NCI-H446 (cell line): ENCODE measurements at places on chromosomes 7 and 10.

DNA sequence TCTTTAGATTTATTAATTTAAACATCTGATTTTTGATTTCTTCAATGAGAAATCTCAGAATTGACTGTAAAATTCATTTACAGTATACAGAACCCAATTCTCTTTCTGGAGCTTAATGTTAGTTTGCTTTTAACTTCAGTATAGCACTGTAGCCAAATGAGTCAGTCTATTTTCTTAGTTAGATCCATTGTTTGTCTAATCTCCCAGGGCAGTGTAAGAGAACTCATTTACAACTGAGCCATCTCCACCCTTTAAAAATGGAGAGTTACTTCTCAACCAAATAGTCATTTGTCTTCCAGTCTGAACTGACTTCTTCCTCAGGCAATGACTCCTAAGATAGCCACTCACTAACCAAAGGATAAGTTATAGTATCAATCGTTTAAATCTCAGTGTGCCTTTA, 3.0 kb upstream of the WNT2 start:
- no peak for DNase-seq

DNA sequence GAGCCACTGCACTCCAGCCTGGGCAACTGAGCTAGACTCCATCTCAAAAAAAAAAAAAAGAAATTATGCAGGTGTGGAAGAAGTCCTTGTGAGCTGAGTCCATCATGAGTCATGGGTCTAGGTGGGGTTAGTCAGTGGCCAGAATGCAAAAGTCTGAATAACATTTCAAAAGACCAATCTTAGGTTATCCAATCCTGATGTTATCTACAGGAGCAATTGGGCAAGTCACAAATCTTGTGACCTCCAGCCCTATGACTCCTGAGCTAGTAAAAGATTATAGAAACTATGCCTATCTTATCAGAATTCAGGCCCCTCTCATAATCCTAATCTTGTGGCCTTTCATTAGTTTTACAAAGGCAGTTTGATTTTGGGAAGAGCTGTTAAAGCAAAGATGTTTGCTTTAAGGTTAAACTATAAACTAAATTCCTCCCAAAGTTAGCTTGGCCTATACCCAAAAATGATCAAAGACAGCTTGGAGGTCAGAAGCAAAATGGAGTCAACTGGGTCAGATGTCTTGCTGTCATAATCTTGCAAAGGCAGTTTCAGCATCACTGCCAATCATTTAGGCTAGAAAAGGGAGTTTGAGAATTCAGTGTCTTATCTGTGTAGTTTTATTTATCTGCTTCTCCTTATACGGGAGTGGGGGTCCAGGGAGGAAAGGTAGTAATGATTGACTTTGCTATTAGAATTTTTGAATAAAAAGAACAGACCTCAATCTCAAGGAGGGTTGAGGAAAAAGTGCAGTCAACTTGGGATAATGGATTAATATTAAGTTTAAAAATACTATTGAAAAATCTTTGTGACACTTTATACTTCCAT, 71.2 kb upstream of the TRIM24 start:
- no peak for DNase-seq

DNA sequence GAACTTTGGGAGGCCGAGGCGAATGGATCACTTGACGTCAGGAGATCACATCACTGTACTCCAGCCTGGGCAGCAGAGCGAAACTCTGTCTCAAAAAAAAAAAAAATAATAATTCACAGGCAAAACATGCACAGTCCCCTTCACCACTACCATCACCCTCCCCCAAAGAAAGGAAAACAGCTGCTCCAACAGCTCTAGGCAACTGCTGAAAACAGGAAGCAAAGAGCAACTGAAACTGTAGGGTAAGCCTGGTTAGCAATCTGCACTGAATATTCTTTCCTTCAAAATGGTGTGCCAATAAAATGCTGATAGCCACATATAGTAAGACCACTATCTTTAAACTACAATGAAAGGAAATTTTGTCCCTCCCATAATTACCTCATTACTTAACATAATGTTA, 11.8 kb downstream of the NT5C2 start:
- no peak for DNase-seq

DNA sequence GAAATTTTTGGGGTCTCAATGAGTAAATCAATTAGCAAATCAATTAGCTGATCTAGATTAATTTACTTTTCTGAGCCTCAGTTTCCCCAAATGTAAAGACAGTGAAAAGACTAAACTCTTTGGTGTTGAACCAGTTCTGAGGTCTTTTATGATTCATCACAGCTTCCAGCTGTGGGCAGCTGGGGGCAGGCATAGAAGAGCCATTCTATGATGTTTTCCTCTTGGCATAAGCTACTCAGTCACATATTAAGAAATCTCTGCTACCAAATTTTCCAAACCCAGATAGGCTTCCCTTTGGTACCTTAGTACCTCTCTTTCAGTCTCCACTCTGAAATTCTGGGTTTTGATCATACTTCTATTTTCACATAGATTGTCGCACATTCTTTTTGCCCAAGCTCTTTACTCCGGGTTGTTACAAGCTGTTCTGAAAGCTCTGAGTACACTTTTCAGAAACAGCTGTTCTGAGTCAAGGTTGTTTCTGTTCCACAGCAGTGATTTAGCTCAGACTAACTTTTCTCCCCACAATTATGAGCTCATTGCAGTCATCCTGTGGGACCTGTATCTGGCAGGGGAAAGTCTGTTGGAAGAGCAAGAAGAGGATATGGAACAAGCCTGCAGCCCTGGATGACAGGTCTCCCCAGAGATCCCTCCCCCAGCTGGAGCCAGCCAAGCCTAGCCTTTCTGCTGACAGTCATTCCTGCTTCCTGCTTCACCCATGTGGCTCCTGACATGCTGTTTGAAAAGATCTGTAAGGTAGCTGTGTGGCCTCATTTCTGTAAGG, 599.6 kb upstream of the GHITM start:
- DNase-seq = no peak

DNA sequence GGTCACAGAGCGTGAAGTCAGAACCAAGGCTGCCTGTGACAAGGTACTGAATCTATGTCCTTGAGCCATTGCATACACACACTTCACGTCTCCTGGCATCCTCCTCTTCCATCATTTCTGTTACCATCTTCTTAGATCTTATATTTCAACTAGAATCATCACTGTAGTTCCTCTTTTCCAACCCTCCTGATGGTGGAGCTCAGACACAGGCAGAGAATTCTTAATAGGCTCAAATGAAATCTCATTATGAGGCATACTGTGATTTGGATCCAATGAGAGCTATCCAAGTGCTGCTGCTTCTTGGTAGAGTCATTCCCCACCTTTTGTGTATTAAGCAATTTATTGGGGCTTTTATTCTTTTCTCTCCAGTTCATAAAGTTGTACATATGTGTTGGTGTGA, 113.2 kb downstream of the CALCR start:
- DNase-seq = no peak

DNA sequence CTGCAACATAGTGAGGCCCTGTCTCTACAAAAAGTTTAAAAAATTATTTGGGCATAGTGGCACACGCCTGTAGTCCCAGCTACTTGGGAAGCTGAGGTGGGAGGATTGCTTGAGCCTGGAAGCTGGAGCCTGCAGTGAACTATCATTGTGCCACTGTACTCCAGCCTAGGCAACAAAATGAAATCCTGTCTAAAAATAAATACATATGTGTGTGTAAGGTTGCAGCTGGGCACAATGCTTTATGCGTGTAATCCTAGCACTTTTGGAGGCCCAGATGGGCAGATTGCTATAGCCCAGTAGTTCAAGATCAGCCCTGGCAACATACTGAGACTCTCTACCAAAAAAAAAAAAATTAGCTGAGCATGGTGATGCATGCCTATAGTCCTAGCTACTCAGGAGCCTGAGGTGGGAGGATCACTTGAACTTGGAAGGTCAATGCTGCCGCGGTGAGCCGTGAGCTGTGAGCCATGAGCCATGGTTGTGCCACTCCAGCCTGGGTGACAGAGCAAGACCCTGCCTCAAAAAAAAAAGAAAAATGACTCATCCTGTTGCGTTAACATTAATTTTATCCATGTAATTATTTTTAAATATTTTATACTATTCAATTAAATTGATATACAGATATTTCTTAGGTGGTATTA, 38.3 kb downstream of the CCAR1 start:
- DNase-seq = no peak

DNA sequence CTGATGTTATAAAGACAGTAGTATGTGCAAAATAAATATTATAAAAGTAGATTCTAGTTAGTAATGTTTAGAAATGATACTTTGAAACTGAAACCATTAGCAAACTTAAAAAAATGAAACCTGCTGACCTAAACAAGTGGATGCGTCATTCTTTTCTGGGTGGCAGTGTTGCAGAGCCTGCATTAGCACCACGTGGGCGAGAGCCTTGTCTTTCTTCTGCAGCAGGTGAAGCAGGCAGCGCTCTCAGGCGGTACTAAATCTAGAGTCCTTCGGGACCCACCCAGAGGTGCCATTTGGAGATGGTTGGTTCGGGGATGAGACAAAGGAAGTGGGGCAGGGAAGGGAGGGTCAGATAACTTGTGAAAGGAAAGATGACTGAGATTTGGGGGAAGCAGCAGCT, 759.1 kb upstream of the IGFBP3 start:
- no peak for DNase-seq
